ENCODE measurements at places on chromosomes 1 and 21.

- DNase-seq = no peak
Observed at GRCh38 chr1:110714374-110714995, 39.7 kb upstream of the KCNA3 start.

DNA sequence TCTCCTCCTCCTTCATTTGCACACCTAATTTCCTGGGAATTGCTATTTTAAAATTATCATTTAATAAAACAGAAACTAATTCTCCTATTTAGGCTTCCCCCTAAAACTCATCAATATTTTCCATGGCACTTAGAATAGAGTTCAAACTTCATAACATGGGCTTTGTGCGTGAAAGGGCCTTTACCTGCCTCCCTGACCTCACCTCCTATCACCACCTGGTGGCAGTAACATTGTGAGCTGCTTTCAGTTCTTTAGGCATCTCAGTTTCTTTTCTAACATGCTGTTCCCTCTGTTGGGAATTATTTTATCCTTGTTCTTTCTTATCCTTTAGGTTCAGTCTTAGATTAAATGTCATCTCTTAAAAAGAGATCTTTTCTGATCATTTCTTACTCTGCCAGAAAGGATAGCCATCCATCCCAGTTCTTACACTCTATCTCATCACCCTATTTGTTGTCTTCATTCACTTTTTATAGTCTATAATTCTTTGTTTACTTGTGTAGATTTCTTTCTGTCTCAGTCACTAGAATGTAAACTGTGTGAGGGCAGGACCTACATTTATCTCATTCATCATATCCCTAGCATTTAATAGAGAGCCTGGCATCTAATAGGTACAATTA, 133.8 kb upstream of the KIAA1614 start:
- DNase-seq = no peak

- DNase-seq = no peak
Observed at GRCh38 chr1:119632103-119632490, 16.0 kb downstream of the ZNF697 start.

DNA sequence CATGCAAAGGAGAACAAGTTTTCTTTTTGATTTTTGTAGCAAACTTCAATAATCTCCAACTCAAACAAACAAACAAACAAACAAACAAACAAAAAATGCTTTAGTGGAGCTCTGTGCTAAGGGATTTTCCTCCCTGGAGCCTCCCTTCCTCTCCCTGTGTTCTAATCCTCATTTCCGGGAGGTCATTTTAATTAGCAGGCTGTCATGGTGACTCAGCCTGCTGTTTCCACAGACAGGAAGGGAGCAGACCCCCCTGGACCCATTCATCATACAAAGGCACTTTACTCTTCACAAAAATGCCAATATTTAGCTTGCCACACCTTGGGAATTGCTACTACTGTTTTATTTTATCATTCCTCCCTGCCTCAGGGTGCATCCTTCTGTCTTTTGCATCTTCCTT, 61.0 kb upstream of the SPATA6 start:
- no peak for DNase-seq

DNA sequence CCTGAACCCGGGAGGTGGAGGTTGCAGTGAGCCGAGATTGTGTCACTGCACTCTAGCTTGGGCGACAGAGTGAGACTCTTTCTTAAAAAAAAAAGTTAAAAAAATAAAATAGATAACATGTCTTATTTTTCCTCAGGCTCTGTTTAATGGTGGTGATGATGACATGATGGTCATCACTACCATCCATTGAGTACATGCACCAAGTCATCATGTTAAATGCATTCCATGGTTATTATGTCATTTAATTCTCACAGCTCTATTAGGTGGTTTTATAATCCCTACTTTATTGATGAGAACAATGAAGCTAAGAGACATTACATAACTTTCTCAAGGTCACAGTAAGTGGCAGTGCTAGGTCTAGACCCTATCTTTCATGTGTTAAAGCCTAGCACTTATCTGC, 34.4 kb upstream of the MAB21L3 start:
- DNase-seq = no peak

All from activated naive CD4-positive, alpha-beta T cell treated with Interleukin-2 at 50 U/mL for 16 hours (primary cell).